ENCODE measurements at places on chromosomes 12 and 14.
A peak's percentile ranks its signal among the peaks of the same experiment; 100 is the strongest.

GRCh38 chr14:59081720-59082119 is 106.7 kb upstream of the DAAM1 start:
- DNase-seq = no peak

- DNase-seq = no peak
Observed at GRCh38 chr12:19518209-19518608, 78.9 kb downstream of the AEBP2 start.

GRCh38 chr14:61585598-61586543 is 109.4 kb upstream of the HIF1A start:
- peak; percentile 54 for DNase-seq

DNA sequence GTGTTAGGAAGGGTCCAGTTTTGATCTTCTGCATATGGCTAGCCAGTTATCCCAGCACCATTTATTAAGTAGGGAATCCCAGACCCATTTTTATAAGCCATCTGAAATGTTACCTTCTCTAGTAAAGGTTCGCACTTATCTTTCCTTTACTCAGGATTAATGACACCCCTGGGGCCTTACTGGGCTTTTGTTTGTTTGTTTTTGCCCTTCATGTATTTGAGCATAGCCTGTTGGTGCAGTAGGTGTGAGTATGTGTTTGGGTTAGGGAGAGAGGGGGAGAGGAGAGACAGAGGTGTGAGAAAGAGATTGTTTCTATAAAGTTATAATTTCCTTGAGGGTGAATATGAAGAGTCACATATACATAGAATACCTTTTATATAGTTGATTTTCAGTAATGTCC is 96.9 kb downstream of the AKAP6 start:
- no peak for DNase-seq

DNA sequence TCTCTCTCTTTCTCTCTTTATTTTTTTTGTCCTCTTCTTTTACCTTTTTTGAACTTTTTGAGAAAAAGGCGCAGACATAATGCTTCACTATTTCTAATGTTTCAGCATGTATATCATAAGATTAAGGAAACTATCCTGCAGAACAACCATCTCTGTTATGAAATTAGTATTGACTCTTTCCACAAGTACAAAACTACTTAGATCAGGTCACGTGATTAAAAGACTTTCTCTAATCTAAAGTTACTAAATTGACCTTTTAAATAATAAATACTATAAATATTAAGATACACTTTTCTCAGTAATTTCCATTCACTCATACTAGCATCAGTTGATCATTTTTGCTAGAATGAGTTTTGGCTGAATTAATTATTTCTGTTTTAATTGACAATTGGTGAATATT is 844.5 kb upstream of the LRFN5 start:
- DNase-seq = no peak

DNA sequence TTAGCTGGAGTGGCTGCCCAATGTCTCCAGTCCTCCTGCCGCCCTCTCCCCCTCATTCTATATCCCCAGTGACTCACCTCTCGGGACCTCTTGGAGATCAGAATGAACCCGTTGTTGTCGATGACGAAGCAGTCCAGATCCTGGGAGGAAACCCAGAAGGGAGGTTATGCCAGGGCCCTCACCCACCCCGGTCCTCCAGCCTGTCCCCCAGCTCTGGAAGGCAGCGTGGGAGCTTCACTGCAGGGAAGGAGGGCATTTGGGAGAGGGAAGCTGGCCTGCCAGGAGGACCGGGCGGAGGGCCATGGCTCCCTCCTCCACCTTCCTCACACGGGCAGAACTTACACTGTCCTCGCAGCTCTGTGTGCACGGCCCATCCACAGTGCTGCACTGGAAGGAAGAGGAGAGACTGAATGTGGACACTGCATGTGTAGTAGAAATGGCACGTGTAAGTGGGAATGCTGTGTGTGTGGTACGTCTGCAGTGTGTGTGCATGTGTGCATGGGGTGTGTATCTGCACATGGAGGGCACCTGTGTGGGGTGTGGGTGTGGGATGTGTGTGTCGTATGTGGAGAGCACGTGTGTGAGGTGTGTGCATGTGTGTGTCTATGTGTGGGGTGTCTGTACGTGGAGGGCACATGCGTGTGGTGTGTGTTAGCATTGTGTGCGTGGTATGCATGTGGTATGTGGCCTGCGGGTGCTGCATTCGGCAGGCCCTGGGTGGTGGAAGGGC is 10.0 kb upstream of the LRTM2 start:
- DNase-seq = no peak

DNA sequence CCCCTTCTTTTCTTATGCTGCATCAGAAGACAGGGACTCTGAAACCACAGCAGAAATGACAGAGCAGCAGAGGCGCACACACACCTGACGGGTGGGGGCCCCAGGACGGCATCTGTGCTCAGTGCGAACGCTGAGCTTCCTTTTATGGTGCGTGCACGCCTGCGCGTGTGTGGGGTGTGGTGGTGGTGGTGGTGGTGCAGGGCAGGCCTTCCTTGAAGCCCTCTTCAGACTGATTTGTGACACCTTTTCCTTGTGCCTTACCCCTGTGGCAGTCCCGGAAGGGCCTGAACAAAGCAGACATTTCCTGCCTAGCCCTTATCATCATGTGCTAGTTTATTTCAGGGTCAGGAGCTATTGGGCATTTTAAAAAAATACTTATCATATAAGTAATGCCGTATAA is 75.7 kb downstream of the TSPAN9 start:
- DNase-seq = no peak

DNA sequence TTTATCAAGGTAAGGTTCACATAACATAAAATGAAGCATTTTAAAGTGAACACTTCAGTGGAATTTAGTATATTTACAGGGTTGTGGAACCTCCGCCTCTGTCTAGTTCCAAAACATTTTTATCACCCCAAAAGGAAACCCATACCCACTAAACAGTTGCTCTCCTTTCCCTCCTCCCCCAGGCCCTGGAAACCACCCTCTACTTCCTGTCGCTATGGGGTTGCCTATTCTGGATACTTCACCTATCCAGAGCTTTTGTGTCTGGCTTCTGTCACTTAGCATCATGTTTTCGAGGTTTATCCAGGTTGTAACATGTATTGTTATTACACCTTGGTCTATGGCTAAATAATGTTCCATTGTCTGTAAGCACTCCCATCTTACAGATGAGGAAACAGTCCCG is 27.7 kb upstream of the ZFP36L1 start:
- DNase-seq = no peak

DNA sequence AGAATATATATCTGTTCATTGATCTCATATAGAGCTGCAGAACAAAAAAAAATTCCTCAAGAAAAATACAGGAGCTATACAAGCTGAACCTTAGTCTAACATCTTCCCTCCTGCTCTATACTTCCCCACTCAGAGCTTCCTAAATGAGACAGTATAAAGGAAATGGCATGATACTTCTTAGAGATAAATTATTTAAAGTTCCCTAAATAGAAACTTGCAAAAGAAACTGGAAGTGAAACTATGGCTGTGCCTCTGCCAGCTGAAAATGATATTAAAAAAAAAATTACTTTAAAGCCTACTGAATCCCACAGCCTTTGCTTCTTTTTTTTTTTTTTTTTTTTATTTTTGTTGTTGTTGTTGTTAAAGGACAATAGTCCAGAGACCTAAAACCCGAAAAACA is 11.6 kb upstream of the NEK9 start:
- no peak for DNase-seq

GRCh38 chr12:67991158-67991557 is 1.9 kb downstream of the IFNG-AS1 start:
- no peak for DNase-seq

DNA sequence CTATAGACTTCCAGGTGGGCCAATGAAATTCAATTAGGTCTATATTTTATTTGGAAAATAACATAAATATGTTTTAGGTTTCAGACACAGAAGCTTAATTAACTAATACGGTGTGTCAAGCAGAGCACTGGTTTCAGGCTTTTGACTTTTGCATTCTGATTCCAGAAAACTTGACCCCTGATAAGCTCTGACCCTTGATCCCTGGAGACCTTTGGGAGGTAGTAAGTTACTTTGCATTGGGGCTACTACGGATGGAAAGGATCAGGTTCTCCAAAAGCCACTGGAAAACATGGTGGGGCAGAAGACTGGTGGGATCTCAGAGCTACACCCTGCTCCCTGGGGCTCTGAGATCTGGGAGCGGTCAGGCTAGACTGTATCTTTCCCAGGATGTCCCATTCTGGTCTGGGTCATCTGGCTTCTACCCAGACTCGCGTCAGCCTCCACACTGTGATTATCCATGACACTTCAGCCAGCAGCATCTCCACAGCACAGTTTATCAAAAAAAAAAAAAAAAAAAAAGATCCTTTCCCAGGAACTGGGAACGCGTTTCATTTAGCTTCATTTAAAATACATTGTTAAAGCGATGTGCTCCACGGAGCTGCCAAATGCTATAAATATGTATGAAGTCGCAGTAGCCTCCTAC is 17.8 kb upstream of the EMP1 start:
- DNase-seq = no peak

DNA sequence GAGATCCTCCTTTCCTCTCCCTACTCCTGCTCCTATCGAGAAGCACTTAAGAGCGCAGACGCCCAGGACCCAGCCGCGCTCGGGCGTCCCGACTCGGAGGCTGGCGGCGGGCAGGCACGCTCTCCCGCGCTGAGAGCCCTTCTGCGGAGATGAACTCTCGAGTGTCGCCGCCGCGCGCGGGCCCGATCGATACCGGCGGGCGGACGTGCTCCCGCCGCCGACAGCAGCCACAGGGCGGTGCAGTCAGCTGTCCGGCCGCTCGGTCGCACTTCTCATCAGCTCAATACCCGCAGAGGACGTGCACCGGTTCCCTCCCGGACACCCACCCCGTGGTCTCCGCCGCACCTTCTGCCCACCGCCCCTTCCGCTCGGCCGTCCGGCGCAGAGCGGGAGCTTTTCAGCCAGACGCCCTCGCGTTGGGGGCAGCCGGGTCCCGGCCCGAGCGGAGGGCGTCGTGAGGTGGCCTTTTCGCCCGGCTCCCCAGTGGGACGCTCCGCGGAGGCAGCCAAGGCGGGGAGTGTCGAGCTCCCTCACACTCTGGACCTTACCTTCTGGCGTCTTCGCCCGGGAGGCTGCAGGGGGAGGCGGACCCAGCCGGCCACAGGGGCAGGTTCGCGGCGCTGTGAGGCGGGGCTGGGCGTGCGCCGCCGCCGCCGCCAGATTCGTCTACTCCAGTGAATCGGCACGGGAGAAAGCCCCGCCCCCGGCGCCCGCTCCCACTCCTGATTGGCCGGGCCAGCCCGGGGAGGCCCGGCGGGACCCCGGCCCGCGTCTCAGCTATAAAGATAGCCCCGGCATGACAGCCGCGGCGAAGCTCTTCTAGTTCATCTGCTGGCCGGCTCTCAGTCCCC is at the start of gene INSM2:
Gene INSM2, plus strand, starts transcription at position 808 of the 851 bp plus-strand sequence. CDS start 89 bp downstream, outside the sequence.
- peak; percentile 82 for DNase-seq

DNA sequence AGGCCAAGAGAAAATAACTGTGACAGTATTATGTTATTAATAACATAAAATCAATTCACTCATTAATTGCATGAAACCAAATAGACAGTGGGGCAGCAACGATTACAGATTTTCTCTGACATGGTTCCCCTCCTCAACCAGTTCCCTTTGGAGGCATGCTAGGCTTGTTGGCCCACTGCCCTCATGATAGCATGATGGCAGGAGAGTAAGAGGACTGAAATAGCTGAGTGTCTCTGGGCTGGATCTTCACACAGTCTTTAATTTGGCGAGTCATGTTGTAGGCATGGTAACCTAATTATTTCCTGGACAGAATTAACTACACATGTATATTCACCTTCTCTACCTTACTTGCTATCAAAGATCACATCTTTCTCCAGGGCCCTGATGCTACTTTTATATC is 266.2 kb upstream of the PELI2 start:
- no peak for DNase-seq

DNA sequence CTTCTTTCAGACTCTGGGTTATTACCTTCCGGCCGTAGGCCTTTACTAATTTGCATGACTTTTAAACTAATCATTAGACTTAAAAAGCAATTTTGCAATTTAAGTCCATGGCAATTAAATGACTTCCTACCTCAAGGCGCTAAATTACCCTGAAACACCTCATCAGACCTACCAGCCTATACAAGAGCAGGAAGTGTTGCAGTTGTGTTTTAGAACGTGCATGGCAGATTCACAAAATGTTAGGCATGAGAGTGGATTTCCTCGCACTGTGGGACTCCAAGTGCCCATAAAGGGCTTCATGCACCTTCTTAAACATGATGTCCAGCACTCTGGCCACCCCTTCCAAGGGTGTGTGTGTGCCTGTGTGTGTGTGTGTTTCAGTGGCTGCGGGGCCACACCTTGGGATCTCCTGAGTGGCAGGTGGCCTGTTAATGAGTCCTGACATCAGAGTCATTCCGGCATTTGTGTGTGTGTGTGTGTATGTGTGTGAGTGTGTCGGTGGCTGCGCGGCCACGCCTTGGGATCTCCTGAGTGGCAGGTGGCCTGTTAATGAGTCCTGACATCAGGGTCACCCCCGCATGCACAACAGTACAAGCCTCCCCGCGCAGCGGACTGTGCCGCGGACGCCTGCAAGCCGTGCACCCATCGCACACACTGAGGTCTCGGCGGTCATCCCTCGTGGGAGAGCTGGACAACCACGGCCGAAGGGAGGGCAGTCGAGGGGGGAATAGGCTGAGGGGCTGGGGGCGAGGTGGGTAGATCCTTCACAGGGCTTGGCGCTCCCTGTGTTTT is 900 bp downstream of the C2CD5 start:
- DNase-seq = peak; percentile 34

- no peak for DNase-seq
Observed at GRCh38 chr12:57162553-57163125, 15.2 kb upstream of the LRP1-AS start.

- DNase-seq = peak; percentile 4
Observed at GRCh38 chr12:23950210-23950774, 822 bp upstream of the SOX5 start.

GRCh38 chr14:77119851-77120250 is 21.7 kb downstream of the ZDHHC22 start:
- no peak for DNase-seq

DNA sequence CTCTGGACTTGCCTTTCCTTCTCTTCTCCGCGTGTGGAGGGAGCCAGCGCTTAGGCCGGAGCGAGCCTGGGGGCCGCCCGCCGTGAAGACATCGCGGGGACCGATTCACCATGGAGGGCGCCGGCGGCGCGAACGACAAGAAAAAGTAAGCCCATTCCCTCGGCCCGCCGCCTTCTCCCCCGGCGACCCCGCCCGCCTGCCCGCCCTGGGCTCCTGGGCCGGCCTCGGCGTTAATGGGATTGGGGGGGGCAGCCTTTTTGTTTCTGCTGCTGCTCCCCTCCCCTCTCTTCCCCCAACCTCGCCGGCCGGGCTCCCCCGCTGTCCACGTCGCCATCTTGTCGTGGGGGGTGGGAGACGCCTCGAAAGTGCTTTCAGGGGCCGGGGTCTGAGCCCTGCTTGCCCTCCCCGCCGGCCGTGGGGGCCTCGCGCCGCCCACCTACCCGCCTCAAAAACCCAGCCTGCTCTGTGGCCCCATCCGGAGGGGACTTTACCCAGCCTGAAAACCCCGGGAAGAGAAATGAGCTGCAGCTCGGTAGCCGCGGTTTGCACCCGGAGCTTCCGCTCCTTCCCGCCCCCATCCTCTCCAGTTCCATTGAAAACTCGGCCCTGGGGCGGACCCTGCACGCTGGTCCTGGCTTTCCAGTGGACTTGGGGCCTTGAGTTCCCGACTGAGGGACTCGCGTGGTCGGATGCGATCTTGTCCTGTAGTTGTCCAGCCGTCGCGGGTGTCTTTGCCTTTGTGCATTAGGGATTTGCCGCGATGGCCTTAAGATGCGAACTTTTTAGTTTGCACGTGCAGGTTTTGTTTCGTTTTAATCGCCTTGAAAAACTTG is 598 bp downstream of the HIF1A start:
- peak; percentile 50 for DNase-seq

GRCh38 chr12:121184425-121184824 is 25.5 kb upstream of the P2RX4 start:
- no peak for DNase-seq
